Stimulated activated CD4-positive, alpha-beta T cell treated with anti-CD3 and anti-CD28 coated beads, TNF-alpha, amount 100 ng/mL, for 48 hours (primary cell): ENCODE measurements at places on chromosomes 13 and 19.

DNA sequence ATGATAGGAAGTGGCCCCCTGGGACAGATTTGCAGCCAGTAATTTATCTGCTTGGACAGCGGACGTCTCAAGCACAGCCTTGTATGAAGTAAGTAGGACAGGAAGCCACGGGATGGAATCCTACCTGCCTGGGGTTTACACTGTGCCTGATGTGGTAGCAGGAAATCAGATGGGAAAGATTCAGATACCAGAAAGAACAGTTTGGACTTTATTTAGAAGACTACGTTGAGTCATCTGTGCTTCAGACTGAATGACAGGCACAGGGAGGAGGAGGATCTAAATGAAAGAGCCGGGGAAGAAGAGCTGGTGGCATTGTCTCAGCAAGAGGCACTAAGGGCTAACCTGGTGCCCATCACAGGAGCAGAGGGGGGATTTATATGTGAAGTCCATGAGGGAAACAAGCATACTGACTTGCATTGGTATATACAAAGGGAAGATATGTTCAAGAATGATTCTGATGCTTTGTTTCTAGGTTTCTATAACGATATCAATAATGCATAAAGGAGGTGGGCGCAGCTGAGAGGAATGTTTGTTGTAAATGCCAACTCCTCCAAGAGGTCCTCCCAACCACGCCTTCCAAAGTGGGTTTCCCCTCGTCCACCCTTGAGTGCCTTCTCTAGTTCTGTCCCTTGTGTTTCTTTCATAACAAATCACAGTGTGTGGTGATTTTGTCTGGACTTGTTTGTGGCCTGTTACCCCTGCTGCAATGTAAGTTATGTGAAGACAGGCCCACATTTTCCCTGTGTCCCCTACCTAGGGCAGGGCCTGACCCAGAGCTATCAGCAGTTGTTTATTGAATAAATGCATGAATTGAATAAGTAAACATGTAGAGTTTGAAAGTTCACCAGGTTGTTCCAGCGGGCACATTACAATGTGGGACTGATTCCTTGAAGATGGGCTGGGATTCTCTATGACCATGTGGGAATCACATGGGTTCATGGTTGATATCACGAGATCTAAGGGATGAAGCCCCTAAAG is 328.4 kb downstream of the SLC7A1 start:
- DNase-seq = no peak

DNA sequence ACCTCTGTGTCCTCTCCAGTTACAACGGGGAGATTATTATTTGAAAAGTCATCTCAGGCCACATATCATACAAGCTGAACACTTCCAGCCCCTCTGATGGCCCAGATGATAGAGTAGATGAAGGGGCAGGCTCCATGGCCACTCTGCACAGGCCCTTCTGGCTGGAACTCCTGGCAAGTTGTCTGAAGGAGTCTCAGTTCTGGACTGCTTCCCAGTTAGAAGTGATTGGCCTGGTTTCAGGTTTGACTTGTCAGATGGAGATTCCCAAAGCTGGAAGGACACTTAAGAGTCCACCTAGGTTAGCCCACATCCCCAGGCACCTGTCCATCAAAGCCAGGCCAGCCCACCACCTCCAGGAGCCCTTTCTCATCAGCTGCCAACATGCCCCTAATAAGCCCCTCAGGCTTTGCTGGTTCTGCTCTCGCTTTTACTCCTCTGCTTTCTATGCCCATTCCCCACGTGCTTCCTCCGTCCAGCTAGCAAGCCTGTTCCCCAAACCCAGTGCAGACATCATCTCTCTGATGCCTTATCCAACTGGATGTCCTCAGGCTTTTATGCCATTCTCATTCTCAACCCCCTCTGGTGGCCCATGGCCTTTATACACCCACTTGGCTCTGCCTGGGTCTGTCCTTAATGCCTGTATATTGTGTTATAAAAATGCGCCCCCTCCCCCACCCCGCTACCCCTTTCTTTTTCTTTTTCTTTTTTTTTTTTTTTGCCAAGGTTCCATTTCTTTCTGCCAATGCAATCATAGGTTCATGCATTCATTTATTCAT is 56.5 kb downstream of the HSPH1 start:
- DNase-seq = no peak

DNA sequence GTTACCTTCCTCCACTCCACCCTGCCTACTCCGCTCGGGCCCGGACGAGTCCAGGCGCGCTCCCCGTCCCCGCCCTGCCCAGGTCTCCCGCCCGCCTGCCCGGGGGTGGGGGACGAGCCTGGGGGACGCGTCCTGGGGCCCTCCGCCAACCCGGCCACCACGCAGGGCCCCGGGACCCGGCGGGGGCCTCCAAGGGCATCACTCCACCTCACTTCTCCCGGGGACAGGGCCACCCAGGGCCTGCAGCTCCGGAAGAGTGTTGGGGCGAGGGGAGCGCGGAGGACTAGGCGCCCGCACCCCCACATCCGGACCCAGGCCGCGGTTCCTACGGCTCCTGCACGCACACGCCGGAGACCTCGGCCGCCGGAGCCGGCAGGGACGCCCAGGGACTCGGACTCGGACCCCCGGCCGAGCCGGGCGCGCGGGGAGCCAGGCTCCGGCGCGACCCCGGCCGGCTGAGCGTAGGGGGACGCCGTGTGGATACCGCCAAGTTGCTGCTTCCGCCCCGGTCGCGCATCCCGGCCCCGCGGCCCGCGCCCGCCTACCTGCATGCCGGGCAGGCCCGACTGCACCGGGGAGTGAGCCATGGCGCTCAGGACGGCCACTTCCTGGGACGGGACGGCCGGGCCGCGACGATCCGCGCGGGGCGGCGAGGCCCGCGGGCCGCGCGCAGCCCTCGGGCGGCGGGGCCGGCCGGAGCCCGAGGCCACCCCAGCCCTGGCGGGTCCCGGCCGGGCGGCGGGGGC is 534 bp downstream of the STK24 start:
- no peak for DNase-seq

GRCh38 chr13:60114499-60115028 is 49.2 kb downstream of the DIAPH3 start:
- DNase-seq = no peak

GRCh38 chr13:40598569-40598968 is 67.9 kb downstream of the FOXO1 start:
- DNase-seq = no peak

DNA sequence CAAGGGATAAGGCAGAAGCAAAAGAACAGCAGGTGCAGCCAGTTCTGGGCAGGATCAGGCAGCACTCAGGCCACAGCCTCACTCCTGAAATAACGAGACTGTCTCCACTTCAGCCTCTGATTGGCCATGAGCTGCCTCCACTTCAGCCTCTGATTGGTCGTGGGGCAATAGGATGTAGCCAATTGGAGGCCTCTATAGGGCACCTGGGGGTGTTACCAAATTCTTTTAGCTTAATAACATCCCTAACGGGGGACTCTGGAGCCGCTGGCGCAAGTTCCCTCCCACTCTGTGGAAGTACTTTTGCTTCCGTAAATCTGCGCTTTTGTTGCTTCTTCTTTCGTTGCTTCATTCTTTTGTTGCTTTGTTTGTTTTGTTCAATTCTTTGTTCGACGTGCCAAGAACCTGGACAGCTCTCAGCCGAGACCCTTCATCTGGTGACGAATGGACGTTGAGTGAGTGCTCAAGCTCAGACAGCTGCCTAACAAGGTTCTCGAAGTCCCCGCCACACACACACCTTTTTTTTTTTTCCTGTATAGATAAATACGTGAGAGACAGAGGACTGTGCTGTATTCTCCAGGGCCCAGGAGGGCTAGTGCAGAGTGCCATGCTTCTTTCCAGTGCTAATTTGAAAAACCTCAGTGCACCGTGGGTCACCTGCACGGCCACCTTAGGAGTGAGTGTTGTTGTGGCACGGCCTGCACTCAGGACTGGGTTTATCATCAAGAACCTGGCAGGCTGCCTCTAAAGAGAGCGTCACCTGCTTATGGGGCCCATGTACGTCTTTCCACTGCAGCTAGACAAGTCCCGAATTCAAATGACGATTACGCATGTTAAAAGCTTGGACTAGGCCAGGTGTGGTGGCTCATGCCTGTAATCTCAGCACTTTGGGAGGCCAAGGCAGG is 32.0 kb upstream of the TUBGCP3 start:
- no peak for DNase-seq

DNA sequence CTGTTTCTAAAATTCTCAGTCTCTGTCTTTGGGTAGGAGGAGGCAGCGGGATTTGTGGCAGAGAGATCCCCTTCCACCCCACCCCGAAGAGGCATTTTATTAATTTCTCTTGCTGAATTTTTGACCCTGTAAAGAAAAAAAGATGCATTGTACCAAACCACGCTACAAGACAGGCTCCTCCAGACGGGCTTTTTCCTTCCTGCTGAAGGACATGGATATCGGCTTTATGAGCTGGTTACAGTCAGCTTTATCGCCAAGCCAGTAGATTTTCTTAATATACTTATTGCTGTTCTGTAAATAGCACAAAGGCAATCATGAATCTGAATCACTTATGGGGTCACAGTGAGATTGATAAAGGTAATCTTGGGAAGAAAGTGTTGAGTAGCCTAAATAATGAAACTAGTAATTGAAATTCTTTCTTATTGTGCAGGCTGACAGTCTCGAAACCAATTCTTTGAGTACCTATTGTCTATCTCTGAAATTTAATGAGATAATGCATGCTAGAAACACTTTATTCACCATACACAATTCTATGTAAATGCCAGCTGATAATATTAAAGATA is 24.5 kb downstream of the MBNL2 start:
- DNase-seq = no peak

- DNase-seq = no peak
Measured at GRCh38 chr13:30915691-30916541, 9.8 kb downstream of the MEDAG start.

GRCh38 chr19:14149509-14149994 is 13.2 kb upstream of the ASF1B start:
- DNase-seq = no peak

DNA sequence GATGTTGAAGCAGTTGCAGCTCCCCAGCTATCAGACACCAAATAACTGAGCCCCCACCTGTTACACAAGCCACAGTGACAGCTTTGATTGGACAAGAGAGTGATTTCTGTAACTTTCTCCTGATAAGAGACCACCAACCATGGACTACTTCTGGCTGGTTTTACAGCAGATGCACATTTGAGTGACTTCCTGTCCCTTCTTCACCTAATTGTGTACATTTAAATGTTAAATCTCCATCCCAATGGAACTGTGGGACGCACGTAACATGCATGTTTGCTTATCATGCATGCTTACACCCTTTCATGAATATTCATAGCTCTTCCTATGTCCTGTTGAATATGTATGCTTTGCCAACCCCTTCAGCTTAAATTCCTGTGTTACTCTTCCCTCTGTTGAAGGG is 6.0 kb upstream of the TNFSF11 start:
- DNase-seq = no peak

GRCh38 chr19:30804751-30805150 is 432.6 kb downstream of the ZNF536 start:
- no peak for DNase-seq

DNA sequence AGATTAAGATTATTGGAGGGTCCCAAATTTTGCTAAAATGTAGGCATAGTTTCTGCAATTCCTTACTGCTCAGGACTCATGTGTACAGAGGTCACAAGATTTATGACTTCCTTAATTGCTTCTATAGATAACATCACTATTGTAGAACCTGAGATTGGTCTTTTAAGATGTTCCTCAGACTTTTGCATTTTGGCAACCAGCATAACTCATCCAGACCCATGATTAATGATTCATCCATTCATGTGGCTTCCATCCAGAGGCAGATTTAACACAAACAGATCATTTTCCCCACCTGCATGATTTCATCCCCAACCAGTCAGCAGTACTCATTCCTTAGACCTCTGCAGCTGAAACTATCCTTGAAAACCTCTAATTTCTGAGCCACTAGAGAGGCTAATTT is 34.5 kb upstream of the CEACAM8 start:
- DNase-seq = no peak

DNA sequence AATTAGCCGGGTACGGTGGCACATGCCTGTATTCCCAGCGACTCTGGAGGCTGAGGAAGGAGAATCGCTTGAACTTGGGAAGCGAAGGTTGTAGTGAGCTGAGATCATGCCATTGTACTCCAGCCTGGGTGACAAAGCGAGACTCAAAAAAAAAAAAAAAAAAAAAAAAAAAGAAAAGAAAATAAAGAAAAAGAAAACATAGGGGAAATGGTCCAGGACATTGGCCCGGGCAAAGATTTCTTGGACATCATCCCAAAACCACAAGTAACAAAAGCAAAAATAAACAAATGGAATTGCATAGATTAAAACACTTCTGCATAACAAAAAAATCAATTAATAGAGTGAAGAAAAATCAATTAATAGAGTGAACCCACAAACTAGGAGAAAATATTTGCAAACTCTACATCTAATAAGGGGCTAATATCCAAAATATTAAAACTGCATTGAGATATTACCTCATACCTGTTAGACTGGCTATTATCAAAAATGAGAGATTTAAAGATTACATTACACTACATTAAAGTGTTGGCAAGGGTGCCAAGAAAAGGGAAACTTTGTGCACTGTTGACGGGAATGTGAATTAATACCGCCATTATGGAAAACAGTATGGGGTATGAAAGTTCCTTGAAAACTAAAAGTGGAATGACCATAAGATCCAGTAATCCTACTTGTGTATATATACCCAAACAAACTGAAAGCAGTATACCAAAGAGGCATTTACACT is 18.5 kb upstream of the ABCC4 start:
- no peak for DNase-seq

GRCh38 chr19:39195755-39196154 is 1.0 kb upstream of the NCCRP1 start:
- DNase-seq = no peak

DNA sequence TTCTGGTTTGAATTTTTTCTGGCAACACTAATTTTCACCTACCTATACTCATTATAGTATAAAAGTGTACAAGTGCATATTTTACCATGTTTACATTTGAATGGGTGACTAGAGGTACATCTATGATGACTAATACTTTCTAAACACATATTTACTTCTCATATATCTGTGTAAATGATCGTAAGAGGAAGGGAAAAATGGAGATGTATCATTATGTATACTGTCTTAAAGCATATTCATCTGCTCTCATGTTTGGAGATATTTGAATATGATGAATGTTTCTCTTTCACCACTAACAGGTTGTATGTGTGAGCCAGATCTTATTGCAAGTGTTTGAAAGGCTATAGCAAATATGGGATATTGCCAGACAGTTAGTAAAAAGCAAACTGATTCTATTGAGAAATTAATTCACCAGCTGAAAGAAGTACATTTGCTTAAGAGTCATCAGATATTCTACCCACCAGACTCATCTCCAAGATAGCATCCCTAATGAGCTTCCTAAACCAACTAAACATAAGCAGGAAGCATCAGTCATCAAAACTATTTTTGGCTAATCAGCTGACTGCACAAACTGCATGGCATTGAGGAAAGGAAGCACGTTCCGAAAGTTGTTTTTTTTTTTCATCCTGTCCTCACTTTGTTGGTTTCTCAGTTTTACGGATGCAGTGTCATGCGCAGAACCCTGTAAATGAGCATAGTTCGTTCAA is 738.2 kb downstream of the GPC5 start:
- no peak for DNase-seq

- DNase-seq = no peak
Measured at GRCh38 chr13:55437162-55437561, 1703.6 kb upstream of the PRR20A start.

- no peak for DNase-seq
Measured at GRCh38 chr13:30928978-30929377, 3.5 kb upstream of the TEX26 start.
